ENCODE measurements at places on chromosomes 11 and 22. TPM values are rescaled to one million over a fixed set of nuclear protein-coding genes. Genes with fewer than 3 reads are reported as not detected.

DNA sequence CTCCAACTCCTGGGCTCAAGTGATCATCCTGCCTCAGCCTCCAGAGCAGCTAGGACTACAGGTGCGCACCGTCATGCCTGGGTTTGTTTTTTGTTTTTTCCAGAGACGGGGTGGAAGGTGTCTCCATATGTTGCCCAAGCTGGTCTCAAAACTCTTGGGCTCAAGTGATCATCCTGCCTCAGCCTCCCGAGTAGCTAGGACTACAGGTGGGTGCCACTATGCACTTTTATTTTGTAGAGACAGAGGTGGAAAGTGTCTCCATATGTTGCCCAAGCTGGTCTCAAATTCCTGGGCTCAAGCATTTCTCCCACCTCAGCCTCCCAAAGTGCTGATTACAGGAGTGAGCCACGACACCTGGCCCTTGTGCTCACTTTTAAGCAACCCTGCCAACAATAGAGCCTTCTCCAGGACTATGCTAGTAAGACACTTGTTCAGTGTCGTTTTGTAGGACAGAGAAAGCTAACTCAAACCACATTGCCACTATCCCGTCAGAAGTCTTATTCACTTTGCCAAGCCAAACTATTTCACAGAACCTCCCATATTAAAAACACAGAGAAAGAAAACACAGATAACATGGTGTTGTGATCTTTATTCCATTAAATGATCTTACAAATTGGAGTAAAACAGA, 9.4 kb upstream of the PLAAT3 start:
- no peak overlapping the region for H3K4me3 ChIP-seq
- H3K27ac ChIP-seq, result no peak overlapping the region
- H3K4me1 ChIP-seq, result no peaks in the 10 kb centered on the region
- H3K27me3 ChIP-seq, result no peaks in the 10 kb centered on the region
- H3K36me3 ChIP-seq, result no peaks in the 10 kb centered on the region

Gene TTLL1
- 22.3 TPM for total RNA-seq

GRCh38 chr11:112871909-112872500, 89.2 kb upstream of the NCAM1 start:
- no peaks in the 10 kb centered on the region for H3K36me3 ChIP-seq
- no peaks in the 10 kb centered on the region for H3K27me3 ChIP-seq
- H3K4me3 ChIP-seq, result no peak overlapping the region
- no peaks in the 10 kb centered on the region for H3K4me1 ChIP-seq

DNA sequence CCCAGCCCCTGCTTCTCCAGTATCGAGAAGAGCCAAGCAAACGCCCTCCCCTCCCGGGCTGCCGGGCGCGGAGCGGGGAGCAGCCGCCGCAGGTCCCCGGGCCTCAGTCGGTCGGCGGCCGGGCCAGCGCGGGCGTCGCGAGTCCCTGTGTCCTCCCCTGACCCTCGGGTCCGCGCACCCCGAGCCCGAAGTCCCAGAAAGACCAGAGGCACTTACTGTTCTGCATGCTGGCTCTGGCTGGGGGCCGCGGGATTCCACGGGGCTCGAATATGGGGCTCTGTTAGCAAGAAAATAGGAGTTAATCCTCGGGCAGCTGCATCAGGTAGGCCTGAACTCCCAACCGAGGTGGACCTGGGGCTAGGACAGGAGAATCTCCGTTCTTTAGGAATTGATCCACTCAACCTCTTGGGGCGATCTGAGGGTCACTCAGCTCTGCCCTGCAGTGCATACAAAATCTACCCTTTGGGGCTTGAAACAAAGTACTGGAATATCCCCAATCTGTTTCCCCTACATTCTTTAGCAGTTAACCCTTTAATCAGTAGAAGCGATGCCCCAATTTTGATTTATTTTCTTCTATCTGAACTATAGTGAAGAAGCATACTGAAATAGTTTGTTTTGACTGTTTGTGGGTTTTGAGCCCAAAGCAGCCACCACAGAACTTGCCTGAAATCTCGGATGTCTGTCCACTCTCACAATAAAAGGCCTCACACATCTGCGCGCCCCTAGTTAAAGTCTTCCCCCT, 4.8 kb downstream of the PAX6 start:
- H3K36me3 ChIP-seq, result no peaks in the 10 kb centered on the region
- H3K4me3 ChIP-seq, result no peak overlapping the region
- peaks cover 64% of the 10 kb centered on the region for H3K27me3 ChIP-seq

DNA sequence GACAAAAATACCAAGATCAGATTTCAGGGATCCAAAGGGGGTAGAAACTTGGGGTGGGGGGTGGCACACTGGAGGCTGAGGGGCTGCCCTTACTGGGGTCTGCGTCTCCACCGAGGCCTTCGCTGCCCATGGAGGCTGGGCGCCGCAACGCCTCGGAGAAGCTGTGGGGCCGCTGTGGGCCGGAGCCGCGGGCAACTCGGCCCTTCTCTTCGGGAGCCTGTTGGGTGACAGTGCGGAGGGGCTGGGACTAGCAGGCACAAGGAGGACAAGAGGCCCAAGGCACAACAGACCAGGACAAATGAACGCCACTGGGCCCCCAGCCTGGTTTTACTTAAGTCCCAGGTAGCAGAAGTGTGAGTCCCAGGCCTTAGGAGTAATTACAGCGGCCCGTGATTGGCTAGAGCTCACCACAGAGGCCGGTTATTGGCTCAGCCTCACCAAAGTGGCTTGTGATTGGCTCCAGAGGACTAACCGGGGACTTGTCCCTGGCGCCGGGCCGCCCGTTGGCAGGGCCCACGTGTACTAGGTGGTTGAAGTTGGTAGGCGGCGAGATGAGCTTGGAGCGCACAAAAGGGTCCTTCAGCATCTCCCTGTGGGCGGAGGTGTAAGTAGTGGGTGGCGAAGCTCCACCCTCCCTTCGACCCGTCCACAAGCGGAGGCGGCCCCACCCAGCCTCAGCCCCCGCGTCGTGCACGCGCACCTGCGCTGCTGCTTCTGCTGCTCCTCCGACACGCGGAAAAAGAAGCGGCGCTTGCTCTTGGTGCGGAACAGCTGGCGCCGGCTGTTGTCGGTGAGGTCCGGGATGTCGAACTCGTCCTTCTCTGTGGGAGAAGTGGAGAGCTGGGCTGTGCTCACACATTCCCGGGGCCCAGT, 16.5 kb upstream of the MEN1 start:
- H3K4me1 ChIP-seq, result no peaks in the 10 kb centered on the region
- H3K27ac ChIP-seq, result no peak overlapping the region

Gene TBX1
- total RNA-seq, result 11.0 TPM

- no peaks in the 10 kb centered on the region for H3K4me1 ChIP-seq
- no peaks in the 10 kb centered on the region for H3K27me3 ChIP-seq
- no peak overlapping the region for H3K27ac ChIP-seq
- no peak for DNase-seq
- H3K36me3 ChIP-seq, result no peaks in the 10 kb centered on the region
- H3K4me3 ChIP-seq, result no peak overlapping the region
Observed at GRCh38 chr11:96227244-96227643, 115.8 kb downstream of the MAML2 start.

DNA sequence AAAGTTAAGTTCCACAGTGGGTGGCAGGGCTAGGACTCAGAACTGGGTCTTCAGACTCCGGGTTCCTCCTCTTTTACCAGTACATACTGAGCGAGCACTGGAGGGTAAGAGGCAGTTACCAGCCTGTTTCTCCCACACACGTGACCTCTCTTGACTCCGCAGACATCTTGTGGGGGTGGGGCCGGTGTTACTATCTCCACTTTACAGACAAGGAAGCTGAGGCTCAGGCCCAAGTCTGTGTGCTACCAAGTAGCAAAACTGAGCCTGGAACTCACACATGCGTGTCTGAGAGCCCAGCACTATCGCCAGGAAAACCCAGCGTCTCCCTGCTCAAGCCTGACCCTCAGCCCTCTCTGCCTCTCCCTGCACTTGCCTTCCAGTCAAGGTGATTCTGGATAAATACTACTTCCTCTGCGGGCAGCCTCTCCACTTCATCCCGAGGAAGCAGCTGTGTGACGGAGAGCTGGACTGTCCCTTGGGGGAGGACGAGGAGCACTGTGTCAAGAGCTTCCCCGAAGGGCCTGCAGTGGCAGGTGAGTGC, 16.0 kb upstream of the SMIM35 start:
- no peak for DNase-seq
- no peaks in the 10 kb centered on the region for H3K27me3 ChIP-seq
- H3K27ac ChIP-seq, result no peak overlapping the region
- no peaks in the 10 kb centered on the region for H3K4me1 ChIP-seq
